ENCODE measurements at places on chromosomes 6 and 20.

GRCh38 chr6:75101896-75102295, 104.0 kb downstream of the COL12A1 start:
- no peak for DNase-seq

- DNase-seq, result no peak
Observed at GRCh38 chr20:63317061-63317460, 24.1 kb downstream of the COL20A1 start.

DNA sequence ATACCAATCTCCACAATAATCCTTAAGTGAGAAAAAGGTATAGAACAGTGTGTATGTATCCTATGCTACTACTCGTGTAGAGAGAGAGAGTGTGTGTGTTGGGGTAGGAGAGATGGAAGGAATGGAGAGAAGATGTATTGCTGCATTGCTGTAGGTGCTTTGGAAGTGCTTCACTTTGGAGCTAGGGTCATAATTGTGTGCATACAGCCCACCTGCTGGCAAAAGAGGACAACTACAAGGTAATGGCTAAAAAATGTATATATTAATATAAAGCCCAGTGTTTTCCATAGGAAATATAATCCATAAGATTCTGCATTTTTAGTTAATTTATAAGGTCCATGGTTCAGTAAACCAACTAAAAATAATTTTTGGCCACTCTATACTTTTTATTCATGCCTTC, 36.1 kb downstream of the SERAC1 start:
- no peak for DNase-seq

- no peak for DNase-seq
Observed at GRCh38 chr6:169263374-169263773, 9.7 kb upstream of the THBS2 start.

- no peak for DNase-seq
Observed at GRCh38 chr6:137764464-137764863, 102.6 kb upstream of the TNFAIP3 start.

GRCh38 chr6:31270788-31271640, 878 bp downstream of the HLA-C start:
- no peak for DNase-seq

- no peak for DNase-seq
Observed at GRCh38 chr20:58131151-58131550, 97.3 kb downstream of the ANKRD60 start.

- no peak for DNase-seq
Observed at GRCh38 chr6:133251688-133252087, 10.5 kb downstream of the EYA4 start.

GRCh38 chr6:32147401-32148132, 4.2 kb downstream of the PRRT1 start:
- DNase-seq, result no peak

- no peak for DNase-seq
Observed at GRCh38 chr6:52136934-52137467, 49.2 kb upstream of the IL17A start.

DNA sequence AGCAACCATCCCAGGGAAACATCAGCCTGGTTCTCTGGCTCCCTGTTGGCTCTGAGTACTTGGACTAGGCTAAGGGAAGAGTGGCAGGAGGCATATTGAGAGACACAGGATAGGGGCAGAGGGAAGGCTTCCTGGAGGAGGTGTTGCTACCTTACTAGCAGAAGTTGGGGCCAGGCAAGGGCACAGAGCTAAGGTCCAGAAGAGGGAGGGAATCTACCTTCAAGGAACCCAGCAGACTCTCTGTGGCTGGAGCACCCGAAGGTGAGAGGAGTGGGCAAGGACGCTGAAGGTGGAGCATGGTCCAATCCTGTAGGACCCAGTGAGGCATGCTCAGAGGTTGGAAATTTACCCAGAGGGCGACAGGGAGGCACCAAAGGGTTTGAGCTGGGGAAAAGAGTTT, 191.9 kb downstream of the TFAP2C start:
- DNase-seq, result no peak

GRCh38 chr6:6837541-6838080, 249.1 kb downstream of the LY86 start:
- DNase-seq, result no peak

- no peak for DNase-seq
Observed at GRCh38 chr20:3924304-3925112, 35.3 kb downstream of the PANK2 start.

DNA sequence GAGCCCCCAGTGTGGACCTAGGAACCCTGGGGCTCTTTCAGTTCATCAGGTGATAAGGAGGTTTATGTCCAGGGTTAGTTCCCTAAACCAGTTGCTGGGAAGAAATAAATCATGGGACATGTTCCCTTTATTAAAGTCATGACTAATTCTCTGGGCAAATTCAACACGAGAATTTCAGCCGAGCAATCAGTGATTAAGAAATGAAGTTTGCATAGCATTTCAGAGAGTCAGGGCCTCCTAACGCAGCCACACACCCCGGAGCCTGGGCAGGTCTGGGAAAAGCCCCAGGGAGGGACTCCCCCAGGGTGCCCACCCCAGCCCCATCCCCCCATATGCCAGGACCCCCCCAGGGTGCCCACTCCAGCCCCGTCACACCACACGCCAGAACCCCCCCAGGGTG, 20.1 kb downstream of the SLCO4A1 start:
- DNase-seq, result no peak

Measured in HCT116 (cell line).